ENCODE measurements at places on chromosomes 6 and 20. TPM values are rescaled to one million over a fixed set of nuclear protein-coding genes. Genes with fewer than 3 reads are reported as not detected.

The FAM162B gene
- not detected for total RNA-seq

The PCK1 gene
- not detected for total RNA-seq

- no peak overlapping the region for H3K27ac ChIP-seq
- H3K4me1 ChIP-seq, result no peaks in the 10 kb centered on the region
- H3K36me3 ChIP-seq, result no peaks in the 10 kb centered on the region
- H3K4me3 ChIP-seq, result no peak overlapping the region
- no peak for DNase-seq
- no peaks in the 10 kb centered on the region for H3K27me3 ChIP-seq
Measured at GRCh38 chr20:10609276-10609675, 64.5 kb downstream of the JAG1 start.

DNA sequence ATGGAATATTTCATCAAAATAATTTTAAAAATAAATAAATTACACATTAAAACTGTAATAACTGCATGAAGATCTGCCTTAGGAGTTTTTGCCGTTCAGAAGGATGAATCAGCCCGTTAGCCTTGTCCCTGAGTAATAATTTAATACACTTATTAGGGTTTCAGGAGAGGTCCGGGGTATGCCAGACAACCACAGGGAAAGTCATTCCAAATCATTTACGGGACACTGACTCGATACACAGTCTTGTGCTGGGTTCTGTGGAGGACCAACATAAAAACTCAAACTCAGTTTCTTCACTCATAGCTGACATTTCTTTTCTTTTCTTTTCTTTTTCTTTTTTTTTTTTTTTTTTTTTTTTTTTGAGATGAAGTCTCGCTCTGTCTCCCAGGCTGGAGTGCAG is 735 bp upstream of the LY6G6F start:
- H3K4me3 ChIP-seq, result no peak overlapping the region
- no peak overlapping the region for H3K27ac ChIP-seq
- no peak for DNase-seq
- H3K36me3 ChIP-seq, result peaks cover 4% of the 10 kb centered on the region
- H3K4me1 ChIP-seq, result peaks cover 29% of the 10 kb centered on the region

GRCh38 chr20:23097636-23098580 is 11.8 kb upstream of the CD93 start:
- H3K4me3 ChIP-seq, result no peak overlapping the region
- H3K27me3 ChIP-seq, result peaks cover 6% of the 10 kb centered on the region
- peaks cover 5% of the 10 kb centered on the region for H3K4me1 ChIP-seq
- H3K36me3 ChIP-seq, result no peaks in the 10 kb centered on the region

GRCh38 chr6:5936140-5936539 is 70.6 kb downstream of the NRN1 start:
- DNase-seq, result no peak
- H3K4me1 ChIP-seq, result peaks cover 1% of the 10 kb centered on the region
- no peak overlapping the region for H3K27ac ChIP-seq
- no peak overlapping the region for H3K4me3 ChIP-seq
- H3K27me3 ChIP-seq, result peaks cover 35% of the 10 kb centered on the region
